ENCODE measurements at places on chromosomes 7 and 10. TPM values are rescaled to one million over a fixed set of nuclear protein-coding genes. Genes with fewer than 3 reads are reported as not detected.

The PYROXD2 gene
- 4.2 TPM for total RNA-seq

The TMEM139 gene
- total RNA-seq: 0.74 TPM

The ITPRID1 gene
- total RNA-seq: not detected

The TWIST1 gene
- not detected for total RNA-seq

The ZNF736 gene
- total RNA-seq: 22.7 TPM

The PKD2L1 gene
- total RNA-seq: not detected

The FAM131B gene
- 1.7 TPM for total RNA-seq

- DNase-seq: no peak
Observed at GRCh38 chr7:114426824-114427223, 12.2 kb downstream of the FOXP2 start.

DNA sequence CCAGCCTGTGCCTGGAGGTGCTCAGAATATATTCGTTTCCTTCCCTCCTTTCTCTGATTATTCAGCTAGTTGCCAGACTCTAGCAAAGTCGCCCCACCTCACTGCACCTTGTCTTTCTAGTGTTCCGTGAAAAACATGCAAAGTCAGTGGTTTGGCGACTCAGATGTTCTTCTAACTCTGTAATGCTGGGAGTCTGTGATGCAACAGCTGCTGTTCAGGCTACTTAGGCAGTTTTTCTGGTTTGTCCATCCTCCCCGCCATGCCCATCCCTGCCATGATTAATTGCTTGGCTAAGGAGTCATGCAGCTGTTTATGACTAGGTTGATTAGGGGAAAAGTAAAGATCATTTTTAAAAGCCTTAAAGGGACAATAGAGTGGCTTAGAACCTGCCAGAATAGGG is 99.4 kb downstream of the MTPN start:
- no peak for DNase-seq

DNA sequence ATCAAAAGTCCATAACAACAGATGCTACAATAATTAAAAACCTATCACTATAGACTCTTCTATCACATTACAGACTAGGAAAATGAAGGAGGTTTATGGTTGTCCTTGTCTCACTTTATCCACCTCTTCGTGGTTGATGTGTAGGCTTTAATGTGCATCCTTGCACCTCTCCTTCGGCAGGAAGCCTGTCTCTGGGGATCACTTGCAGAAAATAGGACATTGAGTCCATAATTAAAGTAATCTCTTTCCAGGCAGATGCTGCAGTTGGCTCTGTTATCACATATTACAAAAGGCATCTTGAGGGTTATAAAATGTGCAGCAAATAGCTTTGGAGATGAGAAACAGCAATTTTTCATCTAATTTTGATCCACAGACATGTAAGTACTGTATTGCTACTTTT is 168.4 kb downstream of the RELN start:
- DNase-seq: no peak

- DNase-seq: no peak
Observed at GRCh38 chr10:13685885-13686284, 99.1 kb downstream of the PRPF18 start.

- DNase-seq: no peak
Observed at GRCh38 chr7:42231043-42231787, 5.8 kb downstream of the GLI3 start.

DNA sequence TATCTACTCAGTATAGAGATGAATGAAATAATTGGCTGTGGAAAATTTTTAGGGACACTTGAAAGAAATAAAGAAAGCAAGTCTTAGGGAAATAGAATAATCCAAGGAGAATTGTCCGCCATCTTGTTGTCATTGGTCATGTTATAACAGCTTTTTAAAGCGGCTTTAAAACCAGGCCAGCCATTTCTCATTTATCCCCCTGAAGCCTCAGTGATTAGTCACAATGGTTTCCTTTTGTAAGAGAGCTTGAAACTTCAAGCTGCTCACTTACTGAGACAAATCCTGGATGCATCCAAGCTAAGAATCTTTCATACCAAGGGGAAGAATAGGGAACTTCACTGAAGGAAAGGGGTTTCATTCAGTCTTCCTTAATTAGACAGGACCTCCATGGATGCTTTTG is 67.9 kb downstream of the SGCE start:
- DNase-seq: no peak

DNA sequence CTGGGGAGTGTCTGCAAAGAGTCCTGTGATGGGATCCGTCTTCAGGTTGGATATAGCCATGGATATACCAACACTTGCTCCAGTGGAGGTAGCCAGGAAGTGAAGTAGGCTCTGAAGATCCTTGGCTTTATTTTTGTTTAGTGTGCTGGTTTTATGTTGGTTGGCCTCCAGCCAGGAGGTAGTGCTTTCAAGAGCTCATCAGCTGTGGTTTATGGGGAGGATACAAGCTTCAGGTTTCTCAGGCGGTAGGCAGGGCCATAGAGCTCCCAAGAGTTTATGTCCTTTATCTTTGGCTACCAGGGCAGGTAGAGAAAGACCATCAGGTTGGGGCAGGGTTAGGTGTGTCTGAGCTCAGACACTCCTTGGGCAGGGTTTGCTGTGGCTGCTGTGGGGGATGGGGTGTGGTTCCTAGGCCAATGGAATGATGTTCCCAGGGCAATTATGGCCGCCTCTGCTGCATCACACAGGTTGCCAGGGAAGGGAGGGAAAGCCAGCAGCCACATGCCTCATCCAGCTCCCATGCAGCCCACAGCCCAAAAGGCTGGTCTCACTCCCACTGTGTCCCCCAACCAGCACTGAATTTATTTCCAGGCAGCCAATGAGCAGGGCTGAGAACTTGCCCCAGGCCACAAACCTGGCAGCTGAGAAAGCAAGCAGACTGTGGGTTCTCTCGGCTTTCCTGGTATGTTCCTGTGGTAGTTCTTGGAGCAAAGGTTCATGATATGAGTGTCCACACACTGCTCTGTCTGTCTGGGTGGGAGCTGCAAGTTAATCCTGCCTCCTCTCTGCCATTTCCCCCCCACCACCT is 67.0 kb upstream of the PRLHR start:
- DNase-seq: no peak

GRCh38 chr10:58003945-58004344 is 263.7 kb downstream of the IPMK start:
- no peak for DNase-seq

DNA sequence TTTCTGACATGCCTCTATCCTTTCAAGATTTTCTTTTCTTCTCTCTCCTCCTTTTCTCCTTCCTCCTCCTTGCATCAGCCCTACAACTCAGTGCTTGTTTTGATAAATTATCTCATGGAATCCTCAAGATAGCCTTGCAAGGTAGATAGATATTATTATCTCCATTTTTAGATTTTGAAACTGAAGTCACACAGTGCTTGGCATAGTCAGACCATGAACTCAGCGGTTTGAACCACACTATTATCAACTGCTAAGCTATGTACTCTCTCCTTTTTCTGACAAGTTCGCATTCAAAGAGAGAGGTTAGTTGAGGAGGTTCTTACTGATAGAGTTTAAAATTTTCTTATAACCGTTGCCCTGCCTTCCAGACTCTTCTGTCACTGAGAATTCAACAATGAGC is 79.1 kb downstream of the SUGCT start:
- no peak for DNase-seq

DNA sequence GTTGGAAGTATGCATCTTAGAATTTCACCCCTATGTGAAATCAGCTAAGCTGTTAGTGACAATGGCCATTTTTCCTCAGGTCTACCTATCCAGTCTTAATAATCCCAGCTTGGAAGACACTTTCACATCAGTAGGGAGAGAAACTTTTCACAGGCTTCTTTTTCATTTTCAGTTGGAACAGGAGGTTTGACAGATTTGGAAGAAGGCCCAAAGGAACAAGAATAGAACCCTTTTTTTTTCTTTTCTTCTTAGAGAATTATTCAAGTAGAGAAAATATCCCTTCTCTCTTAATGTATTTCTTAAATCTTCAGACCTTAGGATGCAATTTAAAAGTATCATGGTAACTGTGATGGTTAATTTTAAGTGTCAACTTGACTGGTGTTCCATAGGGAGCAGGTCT is 410.5 kb upstream of the C7orf33 start:
- DNase-seq: no peak

DNA sequence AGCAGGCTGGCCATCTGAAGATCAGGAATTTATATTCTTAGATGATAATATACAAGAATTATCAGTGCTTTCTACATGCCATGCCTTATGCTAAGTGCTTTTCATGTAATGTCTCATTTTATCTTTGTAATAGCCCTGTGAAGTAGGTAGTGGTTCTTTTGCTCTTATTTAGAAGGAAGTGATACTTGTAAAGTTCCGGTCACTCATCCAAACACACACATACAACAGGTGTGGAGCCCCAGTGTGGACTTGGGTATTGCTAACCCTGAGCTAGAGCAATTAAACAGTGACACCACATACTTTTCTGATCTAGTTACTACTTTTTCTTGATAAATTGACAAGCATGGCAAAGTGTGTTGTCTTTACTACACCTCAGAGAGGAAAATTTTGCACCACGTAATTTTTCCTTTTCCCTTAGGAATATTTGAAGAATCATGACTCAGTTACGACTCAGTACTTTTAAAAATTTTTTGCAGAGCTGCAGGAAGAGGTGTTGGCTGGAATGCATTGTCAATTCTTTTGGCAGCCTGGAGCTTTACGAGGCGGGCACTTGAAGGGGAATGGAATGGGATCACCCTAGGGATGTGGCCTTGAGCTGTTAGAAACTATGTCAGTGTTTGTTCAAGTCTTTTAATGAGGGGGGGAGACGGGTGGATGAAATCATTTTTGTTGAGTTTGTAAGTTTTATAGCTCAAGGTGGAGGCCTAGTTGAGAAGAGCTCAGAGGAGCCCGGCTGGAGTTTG is 212.5 kb upstream of the CELF2 start:
- no peak for DNase-seq

GRCh38 chr10:46253076-46254006 is 33.5 kb upstream of the ANTXRL start:
- DNase-seq: no peak
